Small intestine (tissue), 16 donors: ENCODE measurements at places on chromosomes 16 and 17. TPM values are rescaled to one million over a fixed set of nuclear protein-coding genes. Genes with fewer than 3 reads are reported as not detected.

Gene CA5A
- polyA plus RNA-seq = under 0.01 TPM

Gene GNGT2
- polyA plus RNA-seq = 1.9 TPM

GRCh38 chr17:11302401-11303186, 61.6 kb downstream of the SHISA6 start:
- DNase-seq = no peak

- DNase-seq = no peak
Measured at GRCh38 chr16:11140098-11140375, 116.0 kb downstream of the SOCS1 start.

- no peak for DNase-seq
Measured at GRCh38 chr17:417691-418420, 65.2 kb upstream of the RPH3AL start.
